ENCODE measurements at places on chromosomes 16 and 17. TPM values are rescaled to one million over a fixed set of nuclear protein-coding genes. Genes with fewer than 3 reads are reported as not detected.

DNA sequence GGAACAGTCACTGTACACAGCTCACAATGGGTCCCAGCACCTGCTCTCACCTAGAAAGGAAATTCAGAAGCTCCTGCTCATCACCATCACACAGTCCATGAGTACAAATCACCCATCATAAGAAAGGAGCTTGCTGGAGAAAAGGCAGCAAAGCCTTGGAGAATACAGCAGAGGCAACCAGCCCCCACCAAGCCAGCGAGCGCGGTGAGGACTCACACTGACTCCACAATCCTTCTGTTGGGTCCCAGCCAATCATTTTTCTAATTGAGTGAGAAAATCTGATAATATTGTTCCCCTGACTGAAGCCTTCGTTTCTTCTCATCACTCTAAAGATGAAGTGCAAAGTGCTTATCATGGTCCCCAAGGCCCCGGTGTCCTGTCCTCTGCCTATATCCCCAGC lies 298.3 kb downstream of the SLC39A11 start:
- no peak for DNase-seq
- no peaks in the 10 kb centered on the region for H3K4me1 ChIP-seq
- no peak overlapping the region for H3K27ac ChIP-seq
- no peaks in the 10 kb centered on the region for H3K27me3 ChIP-seq

GRCh38 chr17:49210158-49211029 lies at the start of the genes ABI3 and GNGT2:
ABI3 (plus strand) TSS chr17:49210707; CDS start chr17:49210725, 18 bp downstream.
GNGT2 (minus strand) TSS chr17:49210574; CDS start chr17:49207422, 3,152 bp downstream.
- H3K27ac ChIP-seq: no peak within 1 kb of the TSS
- no peak for DNase-seq
- H3K36me3 ChIP-seq: no peaks in the 10 kb centered on the region
- H3K4me3 ChIP-seq: no peak within 1 kb of the TSS
- H3K27me3 ChIP-seq: no peaks in the 10 kb centered on the region

- no peak overlapping the region for H3K27ac ChIP-seq
- DNase-seq: peak; percentile 84
- no peaks in the 10 kb centered on the region for H3K27me3 ChIP-seq
- no peak overlapping the region for H3K4me3 ChIP-seq
Measured at GRCh38 chr17:63675607-63676546, 24.0 kb downstream of the LIMD2 start.

DNA sequence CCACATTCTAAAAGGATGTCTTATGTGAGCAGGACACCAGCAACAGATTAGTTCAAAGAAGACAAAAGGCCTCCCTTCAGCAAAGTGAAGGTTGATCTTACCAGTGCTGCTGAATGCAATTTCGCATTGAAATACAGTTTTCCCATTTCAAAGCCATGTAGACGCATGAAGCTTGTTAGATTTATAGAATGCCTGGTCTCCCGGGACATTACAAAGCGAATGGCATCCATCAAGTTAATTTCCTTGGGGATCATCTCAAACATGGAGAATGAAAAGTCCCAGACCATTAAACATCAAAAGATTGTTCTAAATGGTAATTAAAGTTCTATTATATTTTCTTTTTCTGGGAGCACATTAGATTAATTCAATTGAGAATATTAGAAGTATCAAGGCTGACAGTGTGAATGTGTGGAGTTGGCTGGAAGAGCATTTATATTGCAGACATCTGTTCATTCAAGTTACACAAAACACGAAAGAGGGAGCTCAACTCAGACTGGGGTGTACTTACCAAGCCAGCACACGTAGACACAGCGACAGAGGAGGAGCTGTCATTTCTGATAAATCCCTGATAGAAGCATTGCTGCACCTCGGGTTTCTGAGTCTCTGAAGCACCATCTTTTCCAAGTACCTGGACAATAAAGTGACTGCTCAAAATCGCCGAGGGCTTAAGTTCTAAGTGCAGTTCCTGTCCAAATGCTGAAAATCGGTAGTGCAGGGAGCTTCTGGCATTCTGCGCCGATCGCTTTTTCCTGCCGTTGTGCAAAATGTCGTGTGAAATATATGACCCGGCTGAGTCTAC lies 3.8 kb downstream of the ADAMTS18 start:
- no peaks in the 10 kb centered on the region for H3K36me3 ChIP-seq
- no peaks in the 10 kb centered on the region for H3K27me3 ChIP-seq
- DNase-seq: no peak
- no peak overlapping the region for H3K27ac ChIP-seq
- peaks cover 3% of the 10 kb centered on the region for H3K4me1 ChIP-seq

Gene KRT39
- polyA plus RNA-seq: not detected

DNA sequence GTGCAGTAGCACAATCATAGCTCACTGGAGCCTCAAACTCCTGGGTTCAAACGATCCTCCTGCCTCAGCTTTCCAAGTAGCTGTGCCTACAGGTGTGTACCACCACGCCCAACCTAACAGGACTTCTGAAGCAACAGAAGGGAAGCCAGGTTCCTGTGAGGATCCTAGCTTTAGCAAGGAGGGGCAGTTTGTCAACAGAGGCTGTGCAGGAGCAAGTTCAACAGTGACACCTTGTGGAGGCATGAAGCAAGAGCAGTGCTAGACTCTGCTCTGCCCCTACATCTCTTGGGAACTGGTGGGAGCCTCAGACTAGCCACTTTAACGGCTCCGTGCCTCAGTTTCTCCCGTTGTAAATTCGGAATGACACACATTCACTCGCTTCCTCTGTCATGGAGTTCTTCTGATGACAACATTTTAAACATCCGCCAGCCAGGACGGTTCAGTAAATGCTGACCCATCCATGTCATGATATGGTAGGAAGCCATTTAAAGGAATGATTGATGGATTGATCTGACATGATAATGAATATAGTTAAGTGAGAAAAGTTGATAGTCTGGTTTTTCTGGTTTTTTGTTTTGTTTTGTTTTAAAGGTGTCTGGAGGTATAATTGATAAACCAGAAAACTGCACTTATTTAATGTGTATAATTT lies 218.7 kb downstream of the MRTFB start:
- no peak overlapping the region for H3K4me3 ChIP-seq
- no peaks in the 10 kb centered on the region for H3K36me3 ChIP-seq
- H3K27ac ChIP-seq: no peak overlapping the region
- peak; percentile 47 for DNase-seq
- no peaks in the 10 kb centered on the region for H3K27me3 ChIP-seq
- H3K4me1 ChIP-seq: peaks cover under 1% of the 10 kb centered on the region

- H3K36me3 ChIP-seq: no peaks in the 10 kb centered on the region
- H3K4me1 ChIP-seq: peaks cover 5% of the 10 kb centered on the region
- H3K27me3 ChIP-seq: no peaks in the 10 kb centered on the region
Measured at GRCh38 chr16:57735755-57736418, at the start of gene KATNB1. KATNB1 (plus strand) TSS chr16:57735770; CDS start chr16:57737244, 1,474 bp downstream.

GRCh38 chr17:30290696-30291542 lies 825 bp downstream of the BLMH start:
- DNase-seq: peak; percentile 75
- peaks cover 12% of the 10 kb centered on the region for H3K4me1 ChIP-seq
- no peaks in the 10 kb centered on the region for H3K27me3 ChIP-seq

GRCh38 chr16:76940251-76940650 lies 250.7 kb upstream of the MON1B start:
- H3K36me3 ChIP-seq: no peaks in the 10 kb centered on the region
- no peak overlapping the region for H3K4me3 ChIP-seq
- H3K27ac ChIP-seq: no peak overlapping the region

Gene SEPTIN12
- polyA plus RNA-seq: 310 TPM

Gene PABPN1L
- 0.34 TPM for polyA plus RNA-seq

GRCh38 chr17:4599505-4600281 lies 15.4 kb downstream of the SMTNL2 start:
- H3K36me3 ChIP-seq: no peaks in the 10 kb centered on the region
- H3K4me3 ChIP-seq: no peak overlapping the region
- peak; percentile 50 for DNase-seq
- no peaks in the 10 kb centered on the region for H3K27me3 ChIP-seq
- H3K4me1 ChIP-seq: peaks cover 15% of the 10 kb centered on the region
- H3K27ac ChIP-seq: peak overlapping the region; percentile 37

DNA sequence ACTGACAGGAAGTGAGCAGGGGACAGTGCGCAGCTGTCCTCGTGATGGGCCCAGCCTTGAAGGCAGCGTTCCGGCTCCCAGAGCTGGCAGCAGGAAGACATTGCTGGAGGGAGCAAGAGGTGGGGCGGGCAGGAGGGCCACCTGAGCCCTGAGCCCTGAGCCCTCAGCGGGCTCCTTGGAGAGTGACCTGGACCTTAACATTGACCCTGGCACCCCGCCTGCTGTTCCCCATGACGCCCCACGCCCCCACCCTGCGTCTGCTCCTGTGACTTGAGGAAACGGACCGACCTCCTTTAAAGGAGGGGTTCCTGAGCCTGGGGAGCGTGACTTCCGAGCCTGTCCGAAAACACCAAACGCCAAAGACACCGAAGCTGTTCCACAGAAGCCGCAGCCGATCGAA lies 25.1 kb upstream of the ENPP7 start:
- no peaks in the 10 kb centered on the region for H3K36me3 ChIP-seq
- DNase-seq: no peak
- no peak overlapping the region for H3K4me3 ChIP-seq
- H3K27ac ChIP-seq: no peak overlapping the region
- H3K4me1 ChIP-seq: no peaks in the 10 kb centered on the region
- H3K27me3 ChIP-seq: no peaks in the 10 kb centered on the region

DNA sequence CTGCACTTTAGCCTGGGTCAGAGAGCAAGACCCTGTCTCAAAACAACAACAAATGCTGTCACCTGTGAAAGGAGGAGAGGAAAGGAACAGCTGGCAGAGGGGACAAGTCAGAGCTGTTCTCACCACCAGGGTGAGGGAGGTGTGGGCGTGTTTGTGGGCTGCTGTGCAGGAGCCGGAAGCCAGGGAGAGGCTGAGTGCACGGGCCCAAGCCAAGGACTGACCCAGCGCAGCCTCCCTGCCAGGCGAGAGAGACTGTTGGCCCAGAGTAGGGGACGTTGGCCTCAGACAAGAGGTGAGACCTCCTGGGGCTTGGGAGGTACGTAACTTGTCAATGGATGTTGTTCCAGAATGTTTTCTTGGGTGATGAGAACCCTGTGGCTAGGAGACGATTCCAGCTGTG lies 10.7 kb downstream of the SPNS2 start:
- H3K4me3 ChIP-seq: no peak overlapping the region
- no peak for DNase-seq
- no peaks in the 10 kb centered on the region for H3K36me3 ChIP-seq

DNA sequence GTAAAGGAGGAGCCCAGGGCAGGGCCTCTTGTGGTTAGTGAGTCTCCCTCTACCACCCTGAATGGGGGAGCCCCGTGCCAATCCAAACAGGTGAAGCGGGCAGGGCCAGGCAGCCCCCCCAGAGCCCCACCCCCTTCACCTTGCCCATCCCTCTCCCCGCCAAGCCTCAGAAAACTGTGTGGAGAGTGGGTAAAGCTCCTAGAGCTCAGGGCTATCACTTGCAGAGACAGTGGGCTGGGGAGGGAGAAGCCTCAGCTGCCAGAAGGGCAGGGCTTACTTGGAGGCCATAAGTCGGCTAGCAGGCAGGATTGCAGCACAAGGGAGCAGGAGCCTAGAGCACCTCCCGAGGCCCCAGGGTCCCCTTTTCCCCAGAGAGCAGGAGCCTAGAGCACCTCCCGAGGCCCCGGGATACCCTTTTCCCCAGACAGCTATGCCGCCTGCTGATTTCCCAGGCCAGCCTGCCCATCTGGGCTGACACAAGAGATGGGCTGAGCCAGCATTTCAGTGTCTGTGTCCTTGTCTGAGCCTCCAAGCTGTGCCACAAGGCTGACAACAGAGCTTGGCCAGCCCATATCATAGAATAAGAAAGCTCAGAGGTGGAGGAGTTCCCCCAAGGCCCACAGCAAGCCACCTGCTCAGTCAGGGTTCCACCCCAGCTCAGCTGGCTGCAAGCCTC lies 6.7 kb upstream of the KRT14 start:
- H3K4me1 ChIP-seq: no peaks in the 10 kb centered on the region
- no peaks in the 10 kb centered on the region for H3K27me3 ChIP-seq
- no peaks in the 10 kb centered on the region for H3K36me3 ChIP-seq
- DNase-seq: no peak

DNA sequence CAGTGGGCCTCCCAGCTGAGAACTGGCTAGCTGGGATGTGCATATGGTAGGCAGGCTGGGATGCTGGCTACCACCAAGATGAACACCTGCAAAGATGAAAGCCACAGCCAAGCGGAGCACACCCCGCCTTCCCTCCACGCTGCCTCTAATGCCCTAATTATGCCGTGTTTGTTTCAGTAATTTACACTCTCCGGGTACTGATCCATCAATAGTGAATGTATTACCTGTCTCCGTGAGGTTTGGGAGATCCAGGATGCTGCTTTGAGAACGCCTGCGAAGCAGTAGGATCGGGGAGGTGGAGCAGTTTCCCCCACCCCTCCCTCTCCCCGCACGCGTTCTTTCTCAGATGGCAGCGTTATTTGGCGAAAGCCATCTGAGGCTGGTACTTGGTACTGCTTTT lies 28.9 kb upstream of the GSE1 start:
- peaks cover 29% of the 10 kb centered on the region for H3K4me1 ChIP-seq
- H3K27me3 ChIP-seq: no peaks in the 10 kb centered on the region
- no peak for DNase-seq
- H3K27ac ChIP-seq: no peak overlapping the region
- H3K36me3 ChIP-seq: no peaks in the 10 kb centered on the region
